ENCODE measurements at places on chromosomes 12 and 14.

- no peaks in the 10 kb centered on the region for H3K27me3 ChIP-seq
- no peaks in the 10 kb centered on the region for H3K36me3 ChIP-seq
- H3K4me1 ChIP-seq: no peaks in the 10 kb centered on the region
- DNase-seq: no peak
- H3K4me3 ChIP-seq: no peak overlapping the region
Measured at GRCh38 chr12:74129702-74130101, 407.9 kb upstream of the ATXN7L3B start.

DNA sequence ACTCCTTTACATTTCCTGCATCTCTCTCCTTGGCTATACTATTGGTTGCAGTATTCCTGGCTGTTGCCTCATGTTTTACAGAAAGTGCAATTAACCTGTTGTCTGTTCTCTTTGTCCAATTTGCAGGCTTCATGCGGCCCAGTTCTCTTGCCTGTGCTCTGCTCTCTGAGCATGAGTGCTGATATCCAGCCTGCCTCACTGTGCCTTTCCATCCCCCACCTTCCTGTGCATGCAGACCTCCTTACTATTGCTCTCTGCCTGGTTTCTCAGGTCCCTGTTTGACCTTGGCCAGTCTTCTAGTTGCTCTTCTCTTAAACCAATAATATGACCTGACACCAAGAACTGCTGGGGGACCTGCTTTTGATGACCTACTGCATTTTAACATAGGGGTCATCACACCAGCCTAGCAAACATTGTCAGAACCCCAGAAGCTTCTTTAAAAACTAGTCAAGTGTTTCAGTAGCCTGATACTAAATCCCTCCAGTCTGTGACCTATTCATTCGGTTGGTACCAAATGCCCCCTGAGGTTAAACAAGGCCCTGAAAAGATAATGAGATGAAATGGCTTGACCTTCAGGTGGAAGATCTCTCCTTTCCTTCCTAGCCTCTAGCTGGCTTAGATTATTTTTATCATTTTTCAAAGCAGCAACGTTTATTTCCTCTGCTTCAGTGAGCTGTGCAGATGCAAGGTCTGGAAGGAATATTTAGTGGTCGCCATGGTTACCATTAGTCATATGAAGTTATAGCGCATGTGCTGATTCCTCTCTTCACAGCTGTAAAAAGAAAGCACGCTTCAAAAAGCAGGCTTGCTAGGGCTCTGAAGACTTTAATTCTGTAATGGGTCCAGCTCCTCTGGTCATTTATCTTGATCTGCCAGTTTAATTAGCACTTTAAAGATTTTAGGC lies 216.5 kb downstream of the PHLDA1 start:
- H3K27ac ChIP-seq: no peak overlapping the region
- peaks cover 19% of the 10 kb centered on the region for H3K4me1 ChIP-seq
- no peaks in the 10 kb centered on the region for H3K36me3 ChIP-seq
- H3K4me3 ChIP-seq: no peak overlapping the region

GRCh38 chr14:93333631-93334103 lies 831 bp upstream of the BTBD7 start:
- H3K4me1 ChIP-seq: peaks cover 48% of the 10 kb centered on the region
- no peaks in the 10 kb centered on the region for H3K27me3 ChIP-seq
- peak overlapping the region; percentile 93 for H3K27ac ChIP-seq

DNA sequence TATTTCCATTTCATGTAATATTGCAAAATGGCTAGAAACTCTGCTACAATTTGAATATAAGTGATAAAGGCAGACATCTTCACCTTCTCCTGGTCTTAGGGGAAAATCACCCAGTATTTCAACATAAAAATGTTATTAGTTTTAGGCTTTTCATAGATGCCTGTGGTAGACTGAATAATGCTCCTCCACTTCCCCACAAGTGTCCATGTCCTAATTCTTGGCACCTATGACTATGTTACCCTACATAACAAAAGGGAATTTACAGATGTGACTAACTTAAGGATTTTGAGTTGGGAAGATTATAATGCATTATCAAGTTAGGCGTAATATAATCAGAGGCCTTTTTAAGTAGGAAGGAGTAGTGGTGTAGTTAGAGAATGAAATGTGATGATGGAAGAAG lies 196.4 kb downstream of the TMTC3 start:
- no peaks in the 10 kb centered on the region for H3K27me3 ChIP-seq
- no peaks in the 10 kb centered on the region for H3K36me3 ChIP-seq
- no peaks in the 10 kb centered on the region for H3K4me1 ChIP-seq
- no peak overlapping the region for H3K4me3 ChIP-seq

DNA sequence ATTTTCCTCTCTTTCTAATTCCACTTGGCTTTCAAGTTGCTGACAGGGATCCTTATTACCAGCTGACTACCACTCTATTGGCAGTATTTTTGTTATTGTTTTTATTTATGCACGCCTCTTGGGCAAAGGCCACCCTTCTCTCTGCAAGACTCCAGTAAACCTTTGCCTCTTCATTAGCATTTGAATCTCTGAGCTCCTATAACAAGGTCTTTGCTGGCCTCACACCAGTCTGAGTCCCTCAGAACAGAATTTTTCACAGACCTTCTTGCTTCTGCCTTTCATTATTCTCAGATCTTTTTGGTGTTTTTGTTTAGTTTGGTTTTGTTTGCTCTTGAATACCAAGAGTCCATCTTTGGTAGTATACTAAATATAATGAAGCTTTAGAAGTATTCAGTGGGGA lies 145.9 kb downstream of the PDZRN4 start:
- no peaks in the 10 kb centered on the region for H3K36me3 ChIP-seq
- H3K4me3 ChIP-seq: no peak overlapping the region
- H3K4me1 ChIP-seq: no peaks in the 10 kb centered on the region
- H3K27me3 ChIP-seq: no peaks in the 10 kb centered on the region

- H3K27me3 ChIP-seq: no peaks in the 10 kb centered on the region
- DNase-seq: no peak
- no peak overlapping the region for H3K4me3 ChIP-seq
Measured at GRCh38 chr14:83714151-83714550, 1815.8 kb upstream of the FLRT2 start.

GRCh38 chr12:131042834-131043245 lies 89.1 kb downstream of the ADGRD1 start:
- H3K36me3 ChIP-seq: no peaks in the 10 kb centered on the region
- no peak overlapping the region for H3K27ac ChIP-seq
- no peaks in the 10 kb centered on the region for H3K27me3 ChIP-seq
- H3K4me1 ChIP-seq: no peaks in the 10 kb centered on the region

GRCh38 chr14:94707494-94707893 lies 62.4 kb downstream of the GSC start:
- DNase-seq: no peak
- no peak overlapping the region for H3K27ac ChIP-seq
- H3K4me1 ChIP-seq: no peaks in the 10 kb centered on the region
- no peaks in the 10 kb centered on the region for H3K36me3 ChIP-seq

DNA sequence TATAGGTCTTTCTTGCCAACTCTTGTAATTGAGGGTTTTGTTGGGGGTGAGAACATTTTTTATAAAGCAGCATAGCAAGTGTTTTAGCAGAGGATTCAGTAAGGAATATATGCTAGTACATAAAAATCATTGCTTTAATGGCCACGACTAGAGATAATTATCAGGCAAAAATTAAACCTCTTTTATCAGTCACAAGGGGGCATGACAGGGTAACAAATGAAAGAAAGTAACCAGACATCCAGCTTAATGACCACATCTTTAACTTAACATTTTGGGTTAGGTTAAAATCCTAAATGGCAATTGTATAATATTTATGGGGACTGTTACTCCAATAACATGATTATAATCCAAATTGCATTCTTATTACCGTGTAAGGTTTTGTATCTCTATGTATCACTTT lies 119.6 kb downstream of the LRRIQ1 start:
- no peak for DNase-seq
- H3K27me3 ChIP-seq: no peaks in the 10 kb centered on the region
- H3K4me1 ChIP-seq: no peaks in the 10 kb centered on the region
- H3K27ac ChIP-seq: no peak overlapping the region
- H3K4me3 ChIP-seq: no peak overlapping the region

DNA sequence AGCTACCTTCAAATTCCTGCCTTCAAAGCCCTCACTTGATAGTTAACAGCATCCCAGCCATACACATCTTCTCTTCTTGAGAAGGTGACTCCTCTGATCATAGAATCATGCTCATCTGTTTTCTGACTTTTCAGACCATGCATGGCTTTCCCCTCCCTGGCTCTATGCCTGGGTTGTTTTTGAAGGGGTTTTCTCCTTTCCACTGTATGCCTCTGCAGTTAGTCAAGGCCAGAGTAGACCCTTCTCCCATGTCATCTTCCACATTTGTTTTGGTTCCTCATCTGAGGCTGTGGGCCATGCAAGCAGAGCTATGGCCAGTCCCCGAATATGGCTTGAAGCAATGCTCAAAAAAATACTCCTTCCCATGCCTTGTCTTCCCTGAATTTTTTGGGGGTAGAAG lies 14.3 kb upstream of the MCRS1 start:
- H3K36me3 ChIP-seq: peaks cover 4% of the 10 kb centered on the region
- no peak for DNase-seq
- H3K27me3 ChIP-seq: no peaks in the 10 kb centered on the region
- H3K4me1 ChIP-seq: peaks cover 10% of the 10 kb centered on the region
- H3K27ac ChIP-seq: no peak overlapping the region
- H3K4me3 ChIP-seq: no peak overlapping the region

DNA sequence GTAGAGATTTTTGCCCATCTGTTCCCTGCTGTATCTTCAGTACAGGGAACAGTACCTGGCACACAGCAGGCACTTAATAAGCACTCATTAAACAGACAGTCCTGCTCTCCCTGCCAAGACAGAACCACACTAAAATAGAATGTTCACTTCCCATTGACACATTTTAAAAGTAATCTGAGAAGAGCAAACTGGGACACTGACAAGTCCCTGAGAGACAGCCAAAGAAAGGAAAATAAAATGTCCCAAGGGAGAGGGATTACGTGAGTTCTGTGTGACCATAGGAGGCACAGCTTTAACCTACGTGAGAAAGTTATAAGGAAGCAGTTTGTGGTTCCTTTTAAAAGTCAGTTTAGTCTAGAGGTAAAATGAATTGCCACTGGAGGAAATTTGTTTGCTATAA lies 43.9 kb upstream of the SYCP3 start:
- no peak overlapping the region for H3K4me3 ChIP-seq
- H3K36me3 ChIP-seq: peaks cover 24% of the 10 kb centered on the region
- DNase-seq: no peak
- H3K27me3 ChIP-seq: no peaks in the 10 kb centered on the region
- peaks cover 24% of the 10 kb centered on the region for H3K4me1 ChIP-seq

- H3K36me3 ChIP-seq: no peaks in the 10 kb centered on the region
- no peaks in the 10 kb centered on the region for H3K4me1 ChIP-seq
- H3K27me3 ChIP-seq: peaks cover 4% of the 10 kb centered on the region
- H3K4me3 ChIP-seq: no peak overlapping the region
Measured at GRCh38 chr14:32427726-32428528, 98.8 kb downstream of the AKAP6 start.

DNA sequence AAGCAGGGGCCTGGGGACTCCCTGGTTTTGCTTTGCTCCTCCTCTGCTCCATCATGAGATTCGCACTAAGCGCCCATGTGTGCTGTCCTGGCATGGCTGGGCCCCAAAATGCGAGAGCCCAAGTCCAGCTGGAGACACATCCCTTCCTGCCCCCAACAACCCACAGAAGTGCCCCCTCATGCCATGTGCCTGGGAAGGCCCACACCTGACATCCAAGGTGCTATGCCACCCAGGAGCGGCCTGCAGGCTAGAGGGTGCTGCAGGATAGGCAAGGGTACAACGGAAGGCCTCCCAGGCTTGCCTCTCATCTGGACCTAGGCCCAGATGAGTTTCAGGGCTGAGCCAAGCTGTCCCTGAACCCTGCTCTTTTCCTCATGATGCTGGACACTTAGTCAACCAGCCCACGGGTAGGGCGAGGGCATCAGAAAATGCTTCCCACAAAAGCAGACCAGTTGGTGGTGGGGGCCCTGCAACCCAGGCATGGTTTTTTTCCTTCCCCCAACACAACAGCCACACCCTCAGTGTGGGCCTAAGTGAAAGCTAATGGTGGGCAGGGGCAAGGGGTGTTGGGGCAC lies 13.2 kb upstream of the KRT80 start:
- peaks cover 13% of the 10 kb centered on the region for H3K27me3 ChIP-seq
- H3K4me3 ChIP-seq: no peak overlapping the region
- H3K4me1 ChIP-seq: peaks cover 7% of the 10 kb centered on the region
- no peak for DNase-seq
- no peaks in the 10 kb centered on the region for H3K36me3 ChIP-seq

DNA sequence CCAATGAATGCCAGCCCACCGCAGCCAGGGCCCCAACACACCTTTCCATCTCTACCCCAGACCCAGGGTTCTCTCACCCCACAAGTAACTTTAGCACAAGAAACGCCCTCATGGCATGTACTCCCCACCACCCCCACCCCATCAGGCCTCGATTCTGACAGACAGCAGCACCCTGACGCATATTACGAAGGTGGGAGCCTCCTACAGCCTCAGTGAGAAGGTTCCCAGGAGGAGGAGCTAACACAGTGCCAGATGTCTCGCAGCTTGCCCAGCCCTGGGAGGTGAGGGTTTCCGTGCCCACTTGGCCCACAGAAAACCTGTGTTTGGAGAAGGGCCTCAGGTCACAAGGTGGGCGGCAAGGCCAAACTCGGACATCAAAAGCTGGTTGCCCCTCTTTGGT lies 32.4 kb downstream of the CCDC88C start:
- H3K27ac ChIP-seq: peak overlapping the region; percentile 55
- H3K4me1 ChIP-seq: peaks cover 84% of the 10 kb centered on the region
- no peak overlapping the region for H3K4me3 ChIP-seq
- peaks cover 28% of the 10 kb centered on the region for H3K36me3 ChIP-seq
- no peak for DNase-seq

- no peaks in the 10 kb centered on the region for H3K36me3 ChIP-seq
- H3K4me1 ChIP-seq: no peaks in the 10 kb centered on the region
- H3K27me3 ChIP-seq: peaks cover 8% of the 10 kb centered on the region
- no peak for DNase-seq
- H3K4me3 ChIP-seq: no peak overlapping the region
- H3K27ac ChIP-seq: no peak overlapping the region
Measured at GRCh38 chr12:106062693-106063092, 76.1 kb downstream of the NUAK1 start.

DNA sequence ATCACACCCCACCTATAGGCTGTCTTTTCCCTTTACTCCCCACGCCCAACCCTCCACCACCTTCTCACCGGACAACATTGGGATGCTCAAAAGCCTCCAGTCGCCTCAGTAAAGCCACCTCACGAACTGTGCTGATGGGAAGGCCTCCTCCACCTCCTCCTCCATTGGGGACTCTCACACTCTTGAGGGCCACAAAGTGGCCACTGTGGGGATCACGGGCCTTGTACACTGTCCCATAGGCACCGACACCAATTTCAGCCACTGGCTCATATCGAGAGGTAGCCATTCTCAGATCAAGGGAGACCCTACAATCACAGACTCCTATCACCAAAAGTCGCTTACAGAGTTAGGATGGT lies 700 bp downstream of the CDK4 start:
- H3K4me3 ChIP-seq: peak overlapping the region; percentile 98
- H3K27ac ChIP-seq: peak overlapping the region; percentile 100
- DNase-seq: no peak
- peaks cover 52% of the 10 kb centered on the region for H3K4me1 ChIP-seq
- no peaks in the 10 kb centered on the region for H3K27me3 ChIP-seq

GRCh38 chr14:45947830-45948229 lies 694.8 kb upstream of the MIS18BP1 start:
- H3K36me3 ChIP-seq: no peaks in the 10 kb centered on the region
- no peak overlapping the region for H3K27ac ChIP-seq
- H3K4me3 ChIP-seq: no peak overlapping the region
- no peaks in the 10 kb centered on the region for H3K4me1 ChIP-seq
- no peaks in the 10 kb centered on the region for H3K27me3 ChIP-seq

GRCh38 chr12:77584860-77585259 lies 245.8 kb upstream of the NAV3 start:
- H3K27me3 ChIP-seq: no peaks in the 10 kb centered on the region
- H3K4me1 ChIP-seq: no peaks in the 10 kb centered on the region
- no peak overlapping the region for H3K27ac ChIP-seq
- H3K36me3 ChIP-seq: no peaks in the 10 kb centered on the region
- no peak for DNase-seq
- no peak overlapping the region for H3K4me3 ChIP-seq

Data from activated naive CD8-positive, alpha-beta T cell treated with anti-CD3 and anti-CD28 coated beads for 36 hours (primary cell).